ENCODE measurements at places on chromosomes 11 and 22. TPM values are rescaled to one million over a fixed set of nuclear protein-coding genes. Genes with fewer than 3 reads are reported as not detected.
A peak's percentile ranks its signal among the peaks of the same experiment; 100 is the strongest.

DNA sequence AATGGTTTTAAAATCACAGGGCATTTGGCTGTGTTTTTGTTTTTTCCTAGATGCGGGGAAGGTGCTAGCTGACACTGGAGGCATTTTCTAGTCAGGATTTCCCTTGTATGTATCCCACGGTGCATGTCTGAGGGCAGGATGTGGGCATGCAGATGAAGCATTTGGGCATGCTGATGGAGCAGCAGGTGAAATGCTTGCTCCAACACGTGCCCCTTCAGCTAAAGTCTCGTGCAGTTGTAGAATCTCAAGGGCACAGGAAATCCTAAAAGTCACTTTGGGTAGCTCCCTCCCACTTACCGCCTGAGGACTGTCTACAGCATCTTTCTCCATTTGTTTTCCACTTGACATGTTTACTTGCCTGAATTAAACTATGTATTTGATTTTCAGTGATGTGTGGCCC, 429.4 kb upstream of the B3GAT1 start:
- DNase-seq, result no peak

Gene H19
- total RNA-seq, result 160 TPM

- DNase-seq, result peak; percentile 89
Measured at GRCh38 chr11:123590296-123590912, 64.0 kb downstream of the SCN3B start.

- DNase-seq, result no peak
Measured at GRCh38 chr22:41478891-41479521, 10.1 kb downstream of the ACO2 start.

- no peak for DNase-seq
Measured at GRCh38 chr22:38033522-38034277, 23.5 kb upstream of the PICK1 start.

Gene OR5P2
- 0.55 TPM for total RNA-seq

DNA sequence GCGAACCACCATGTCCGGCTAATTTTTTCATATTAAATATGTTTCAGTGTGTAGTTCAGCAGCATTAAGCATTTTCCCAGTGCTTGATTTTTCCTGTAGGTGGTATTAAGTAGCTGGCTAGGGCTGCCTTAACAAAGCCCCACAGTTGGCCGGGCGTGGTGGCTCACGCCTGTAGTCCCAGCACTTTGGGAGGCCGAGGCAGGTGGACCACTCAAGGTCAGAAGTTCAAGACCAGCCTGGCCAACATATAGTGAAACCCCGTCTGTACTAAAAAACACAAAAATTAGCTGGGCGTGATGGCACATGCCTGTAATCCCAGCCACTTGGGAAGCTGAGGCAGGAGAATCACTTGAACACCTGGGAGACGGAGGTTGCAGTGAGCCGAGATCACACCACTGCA, 33.5 kb upstream of the TOLLIP start:
- DNase-seq, result peak; percentile 15

- DNase-seq, result peak; percentile 37
Measured at GRCh38 chr11:65615950-65616574, 486 bp downstream of the PCNX3 start.

DNA sequence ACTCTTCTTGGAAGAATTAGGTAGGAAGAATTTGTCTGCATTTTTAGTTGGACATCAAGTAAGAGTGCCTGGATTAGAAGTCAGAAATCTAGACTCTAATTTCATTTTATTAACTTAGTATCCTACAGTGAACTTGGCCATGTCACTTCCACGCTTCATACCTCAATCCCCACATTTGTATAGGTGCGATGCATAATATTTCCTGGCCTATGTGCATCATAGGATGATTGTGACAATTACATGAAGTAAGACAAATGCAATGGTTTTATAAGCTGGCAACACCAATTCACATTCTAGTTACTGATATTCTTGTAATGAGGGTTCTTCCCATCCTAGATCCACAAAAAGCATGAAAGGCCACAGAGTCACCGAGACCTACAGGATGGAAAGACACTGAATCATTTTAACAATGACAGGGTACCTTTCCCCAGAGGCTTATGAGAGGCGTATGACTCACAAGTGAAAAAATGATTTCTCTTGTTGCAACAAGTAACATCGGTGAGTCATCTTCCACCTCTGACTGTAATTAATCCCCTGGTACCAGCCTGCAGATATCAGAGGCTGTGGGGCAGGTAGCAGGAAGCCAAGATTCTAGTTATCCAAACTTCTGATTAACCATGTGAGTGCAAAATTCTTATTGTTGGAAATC, 56.0 kb upstream of the OR5AK2 start:
- DNase-seq, result no peak

DNA sequence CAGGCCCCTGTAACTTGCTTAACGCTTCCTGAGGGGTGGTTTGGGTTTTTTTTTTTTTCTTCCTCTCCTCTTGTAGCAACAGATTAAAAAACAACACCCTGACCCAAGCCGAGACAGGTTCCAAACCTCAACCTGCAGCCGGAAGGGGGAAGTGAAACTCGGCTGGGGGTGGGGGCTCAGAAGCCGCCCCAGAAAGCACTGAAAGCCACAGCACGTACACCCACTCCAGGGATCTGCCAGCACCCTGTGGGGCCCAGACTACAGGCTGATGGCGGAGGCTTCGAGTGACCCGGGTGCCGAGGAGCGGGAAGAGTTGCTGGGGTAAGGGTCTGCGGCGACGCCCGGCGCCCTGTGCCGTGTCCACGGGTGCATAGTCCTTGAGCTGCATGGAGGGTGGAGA, at the start of gene LSP1:
Gene LSP1, plus strand, starts transcription at position 208 of the 400 bp plus-strand sequence. Its CDS starts 61 bp downstream, at position 269.
- DNase-seq, result peak; percentile 57

DNA sequence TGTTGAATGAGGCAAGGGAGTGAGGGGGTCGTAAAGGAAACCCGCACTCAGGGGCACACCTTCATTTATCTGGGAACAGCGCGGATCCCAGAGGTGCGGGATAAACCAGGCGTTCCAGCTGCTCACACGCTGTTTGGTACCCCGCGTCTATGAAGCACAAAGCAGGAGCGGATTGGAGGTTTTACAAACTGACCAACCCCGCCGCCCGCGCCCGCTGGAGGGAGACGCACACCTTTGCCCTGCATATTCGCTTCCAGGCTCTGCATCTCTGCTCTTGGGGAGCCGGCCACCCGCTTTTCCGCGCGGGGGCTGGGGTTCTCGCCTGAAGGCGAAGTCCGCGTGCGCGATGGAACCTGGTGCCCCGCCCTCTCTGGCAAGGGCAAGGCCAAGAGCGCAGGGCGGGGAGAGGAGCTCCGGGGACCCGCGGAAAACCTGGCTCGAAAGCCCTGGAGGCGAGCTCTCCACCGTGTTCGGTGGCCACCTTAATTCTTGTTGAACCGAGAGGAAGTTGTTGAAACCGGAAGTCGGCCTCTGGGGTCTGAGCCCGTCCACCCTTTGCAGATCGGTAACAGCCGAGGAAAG, 6.8 kb upstream of the ALX4 start:
- no peak for DNase-seq

DNA sequence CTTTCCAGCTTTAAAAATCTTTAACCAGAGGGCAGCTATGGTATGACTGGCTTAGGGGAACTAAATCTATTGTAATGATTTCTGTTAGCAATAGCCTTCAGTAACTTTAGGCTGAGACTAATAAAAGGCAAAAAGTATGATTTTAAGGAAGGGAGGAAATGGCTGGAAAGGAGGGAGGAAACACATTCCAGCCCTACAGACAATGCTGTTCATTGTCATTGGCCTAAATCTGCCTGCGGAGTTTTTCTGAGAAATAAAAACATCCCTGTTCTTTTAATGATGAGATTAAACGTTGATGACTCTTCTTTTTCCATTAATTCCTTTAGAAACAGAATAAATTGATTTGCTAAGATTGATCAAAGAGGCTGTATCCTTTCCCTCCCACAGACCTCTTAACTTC, 99.6 kb upstream of the GRAMD1B start:
- no peak for DNase-seq

DNA sequence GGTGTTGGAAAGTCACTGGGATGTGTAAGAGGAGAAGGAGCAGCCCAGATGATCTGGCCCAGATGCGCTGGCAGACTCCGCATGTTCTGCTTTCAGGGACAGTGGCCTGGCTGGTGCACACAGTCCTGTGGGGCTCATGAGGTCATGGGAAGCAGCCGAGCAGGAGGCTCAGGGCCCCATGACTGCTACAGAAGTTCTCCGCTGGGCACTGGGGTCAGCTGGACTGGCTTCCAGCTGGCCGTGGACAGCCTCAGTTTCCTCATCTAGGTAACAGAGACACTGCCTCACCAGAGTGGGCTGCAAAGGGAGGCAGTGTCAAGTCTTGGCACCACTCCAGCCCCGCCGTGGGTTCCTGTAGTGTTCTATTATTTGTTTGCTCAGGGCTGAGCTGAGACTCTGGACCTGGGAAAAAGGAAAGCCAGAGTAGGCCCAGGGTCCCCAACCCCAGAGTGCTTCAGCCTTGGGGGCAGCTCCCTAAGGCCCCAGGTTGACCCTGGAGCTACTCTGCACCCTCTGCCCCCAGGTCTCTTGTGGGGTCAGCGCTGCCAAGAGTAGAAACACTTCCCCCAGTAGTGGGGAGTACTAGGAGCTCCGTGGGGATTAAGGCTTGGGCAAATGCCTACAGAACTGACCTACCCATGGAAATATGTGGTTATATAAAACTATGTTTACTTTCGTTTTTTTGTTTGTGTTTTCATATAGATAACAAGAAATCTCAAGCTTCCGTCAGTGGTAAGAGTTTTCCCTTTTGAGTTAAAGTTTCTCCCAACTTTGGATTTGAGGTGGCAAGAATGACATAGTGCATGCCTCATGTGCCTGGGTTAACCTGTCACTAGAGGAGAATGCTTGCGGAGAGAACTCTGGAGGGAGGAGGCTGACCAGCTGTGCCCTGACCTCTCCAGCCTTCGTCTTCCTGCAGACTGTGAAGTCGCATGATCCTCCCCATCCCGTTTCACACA, 45.3 kb downstream of the MED15 start:
- peak; percentile 52 for DNase-seq

GRCh38 chr11:133977067-133977677, 20.4 kb upstream of the IGSF9B start:
- no peak for DNase-seq

DNA sequence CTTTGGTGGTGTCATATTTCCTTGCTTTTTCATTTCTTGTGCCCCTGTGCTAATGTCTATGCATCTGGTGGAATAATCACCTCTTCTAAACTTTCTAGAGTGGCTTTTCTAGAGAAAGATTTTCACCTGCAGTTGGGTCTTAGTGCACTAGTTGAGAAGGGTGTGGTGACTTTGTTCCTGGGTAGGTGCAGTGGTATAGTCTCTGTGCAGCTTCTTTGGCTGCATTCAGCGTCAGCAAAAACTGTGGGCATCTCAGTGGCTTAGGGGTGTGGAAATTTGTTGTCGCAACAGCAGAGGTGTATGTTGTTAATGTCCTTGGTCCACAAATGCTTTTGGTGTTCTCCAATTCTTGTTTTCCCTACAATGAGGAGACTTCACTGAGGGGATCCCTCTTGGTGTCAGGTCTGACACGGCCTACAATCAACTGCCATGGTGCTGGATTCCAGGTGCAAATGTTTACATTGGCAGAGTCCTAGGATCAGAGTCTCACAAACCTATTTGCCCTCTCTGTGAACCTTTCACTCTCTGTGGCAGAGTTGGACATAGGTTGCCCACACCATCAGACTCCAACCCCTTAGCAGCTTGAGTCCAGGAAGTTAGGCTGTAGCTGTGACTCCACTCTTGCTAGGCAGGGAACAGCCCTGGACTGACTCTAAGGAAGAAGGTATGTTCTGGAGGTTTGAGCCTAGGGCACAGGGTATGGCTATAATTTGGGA, 48.8 kb downstream of the GDPD4 start:
- DNase-seq, result no peak

Gene CCDC89
- 4.2 TPM for total RNA-seq

Gene KDM4E
- total RNA-seq, result not detected

DNA sequence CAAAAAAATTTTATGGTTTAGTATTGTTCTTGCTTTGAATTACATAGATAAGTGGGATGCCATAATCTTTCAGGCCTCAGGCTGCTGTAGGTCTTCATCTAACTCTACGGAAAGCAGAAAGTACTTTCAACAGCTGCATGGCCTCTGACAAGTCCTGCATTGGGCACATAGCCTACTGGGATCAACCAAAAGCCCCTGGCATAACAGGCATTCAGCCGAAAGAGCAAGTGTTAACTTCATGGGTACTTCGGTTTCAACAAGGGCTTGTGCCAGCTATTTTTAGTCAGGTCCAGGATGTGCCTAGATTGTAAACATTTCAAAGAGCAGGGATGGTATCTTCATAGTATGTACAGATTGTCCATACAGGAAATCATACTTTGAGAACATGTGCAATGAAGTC, 3.1 kb downstream of the SLN start:
- no peak for DNase-seq

DNA sequence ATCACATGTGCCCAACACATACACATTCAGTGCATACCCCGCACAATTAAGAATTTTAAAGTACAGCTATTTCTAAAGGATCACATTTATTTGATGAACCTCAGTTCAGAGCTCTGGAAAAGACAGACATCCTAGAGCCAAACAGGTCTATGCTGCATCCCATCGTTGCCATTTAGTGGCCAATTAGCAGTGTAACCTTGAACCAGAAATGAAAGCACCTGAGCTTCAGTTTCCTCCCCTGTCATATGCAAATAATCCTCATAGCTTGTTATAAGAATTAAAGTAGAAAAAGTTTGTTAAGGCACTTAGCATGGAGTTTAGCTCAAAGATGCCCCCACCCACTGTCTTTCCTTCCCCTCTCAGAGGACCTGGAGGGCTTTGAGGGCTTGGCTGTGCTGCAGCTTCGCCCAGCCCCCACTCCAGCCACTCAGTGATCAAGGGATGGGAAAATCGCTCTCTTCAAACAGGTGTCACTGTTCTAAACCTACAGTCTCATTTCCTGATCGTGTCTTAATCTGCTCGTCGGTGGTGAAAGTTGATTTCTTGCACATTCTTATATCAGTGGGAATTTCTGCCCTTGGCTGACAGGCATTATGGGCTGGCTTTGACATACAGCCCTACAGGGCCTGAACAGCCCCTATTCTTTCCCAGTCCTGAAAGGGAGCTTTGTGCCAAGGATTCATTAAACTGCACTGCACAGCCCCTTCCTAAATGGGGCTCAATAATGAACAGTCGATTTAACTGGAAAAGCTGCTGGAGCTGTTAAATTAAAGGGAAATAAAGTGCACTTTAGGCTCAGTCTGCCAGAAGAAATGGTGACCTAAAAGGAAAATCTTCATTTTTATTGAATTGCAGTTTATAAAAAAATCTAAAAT, 23.3 kb upstream of the FAM181B start:
- DNase-seq, result peak; percentile 37
